Stimulated activated CD4-positive, alpha-beta T cell treated with anti-CD3 and anti-CD28 coated beads, Interleukin-1b, Interleukin-23, amount 100 ng/mL, for 1 hour (primary cell): ENCODE measurements at places on chromosomes 11 and 22.

DNA sequence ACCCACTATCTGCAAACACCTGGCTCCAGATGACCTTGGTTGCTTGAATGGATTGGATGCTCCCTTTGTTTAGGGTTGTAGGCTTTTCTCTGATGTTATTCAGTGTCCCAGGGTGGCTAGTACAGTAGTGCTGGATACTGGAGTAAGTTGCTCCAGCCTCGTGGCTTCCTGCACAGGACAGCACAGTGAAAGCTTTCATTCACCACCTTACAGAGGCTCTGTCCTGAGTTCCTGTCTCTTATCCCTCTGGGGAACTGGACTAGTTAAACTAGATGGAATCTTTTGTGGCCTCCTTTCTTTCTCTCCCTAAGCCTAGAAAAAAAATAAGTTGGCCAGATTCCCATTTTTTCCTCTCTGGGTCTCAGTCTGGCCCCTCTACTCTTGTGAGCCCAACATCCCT lies 42.6 kb downstream of the MRPL48 start:
- DNase-seq, result no peak

GRCh38 chr22:39900306-39901227 lies at the start of gene GRAP2:
TSS of gene GRAP2 (plus strand) at chr22:39901084. CDS start at chr22:39947107, 46,023 bp downstream.
- DNase-seq, result no peak

GRCh38 chr22:42257386-42257785 lies 13.1 kb downstream of the TCF20 start:
- DNase-seq, result no peak

GRCh38 chr11:130761560-130762220 lies 154.6 kb downstream of the SNX19 start:
- no peak for DNase-seq

DNA sequence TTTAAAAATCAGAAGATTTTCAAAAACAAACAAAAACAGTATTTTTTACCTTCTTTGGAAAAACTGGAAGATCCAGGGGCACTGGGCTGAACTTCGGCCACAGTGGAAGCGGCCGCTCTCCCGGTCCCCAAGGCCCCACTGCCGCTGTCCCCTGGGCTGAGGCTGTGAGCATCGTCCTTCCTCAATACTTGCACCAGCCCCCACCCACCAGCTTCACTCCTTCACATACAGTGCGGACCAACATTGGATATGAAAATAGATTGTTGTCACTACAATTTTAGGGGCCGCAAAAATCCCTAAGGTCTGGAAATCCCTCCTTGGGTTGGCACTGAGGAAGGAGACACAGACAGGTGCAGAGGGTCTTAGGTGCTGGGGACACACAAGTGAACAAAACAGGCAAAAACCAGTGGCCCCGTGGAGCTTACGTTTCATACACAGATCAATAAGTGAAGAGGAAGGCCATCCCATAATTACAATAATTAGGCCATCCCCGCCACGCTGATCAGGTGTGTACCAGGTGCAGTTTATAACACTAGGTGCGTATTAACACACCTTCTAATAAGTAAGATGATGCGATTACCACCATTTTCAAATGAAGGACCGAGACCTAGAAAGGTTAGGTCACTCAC lies 28.2 kb upstream of the SLC22A12 start:
- no peak for DNase-seq

DNA sequence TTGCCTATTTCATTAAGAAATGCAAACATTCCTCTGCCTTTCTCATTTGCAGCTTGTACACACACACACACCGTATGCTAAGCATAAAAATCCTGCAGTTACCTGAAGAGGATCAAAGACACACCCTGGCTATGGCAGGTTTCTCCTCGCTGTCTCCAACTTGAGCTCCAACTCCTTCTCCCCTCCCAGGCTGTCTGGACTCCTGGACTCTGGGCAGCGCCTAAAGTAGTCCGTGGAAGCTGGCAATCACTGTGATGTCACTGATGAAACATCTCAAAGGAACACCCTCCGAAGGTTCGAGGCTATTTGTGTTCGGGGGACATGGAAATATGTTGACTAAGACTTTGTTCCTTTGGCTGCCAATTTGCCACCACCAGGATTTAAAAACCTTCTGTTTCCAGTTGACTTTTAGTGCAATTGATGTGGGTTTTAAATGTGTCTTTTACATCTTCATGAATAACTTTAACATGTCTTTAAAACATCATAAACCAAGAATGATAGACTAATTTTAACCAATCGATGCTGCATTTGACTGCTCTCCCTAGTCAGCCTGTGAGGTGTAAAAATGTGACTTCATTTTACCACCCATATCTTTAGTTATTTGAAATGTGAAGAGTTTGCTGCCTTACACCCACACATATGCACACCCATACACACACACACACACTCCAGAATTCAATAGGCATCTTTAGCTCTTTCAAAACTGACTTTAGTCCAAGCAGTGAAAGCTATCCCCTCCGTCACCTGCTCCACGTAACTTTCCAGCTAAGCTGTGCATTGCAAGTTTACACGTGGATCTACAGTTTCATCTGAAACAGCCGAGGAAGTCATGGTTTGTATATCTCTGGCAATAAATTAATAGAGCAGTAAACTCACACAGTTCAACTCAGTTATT lies at the start of gene SLN:
SLN (minus strand) TSS at position 196 of the 895 bp plus-strand sequence.
- no peak for DNase-seq

- DNase-seq, result no peak
Observed at GRCh38 chr11:31092638-31093037, 276.9 kb downstream of the DCDC1 start.

GRCh38 chr22:34943830-34944229 lies 122.1 kb upstream of the ISX start:
- no peak for DNase-seq

DNA sequence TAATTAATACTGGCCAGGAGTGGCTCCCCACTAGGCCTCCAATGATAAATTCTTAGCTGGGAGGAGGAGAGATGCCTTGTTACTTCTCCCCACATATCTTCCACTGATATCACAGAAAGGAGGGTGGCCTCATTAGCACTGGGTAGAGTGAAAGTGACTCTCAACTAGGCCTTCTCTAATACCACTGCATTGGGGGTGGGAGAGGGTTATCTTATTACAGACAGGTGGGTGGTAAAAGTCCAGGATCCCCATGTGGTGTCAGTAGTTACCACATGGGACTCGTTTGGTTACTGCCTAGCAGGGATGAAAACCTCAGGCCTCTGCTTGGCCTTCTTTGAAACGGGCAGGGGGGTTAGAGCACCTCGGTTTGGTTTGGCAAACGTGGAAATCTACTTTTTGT lies 167.3 kb downstream of the UVRAG start:
- DNase-seq, result no peak

DNA sequence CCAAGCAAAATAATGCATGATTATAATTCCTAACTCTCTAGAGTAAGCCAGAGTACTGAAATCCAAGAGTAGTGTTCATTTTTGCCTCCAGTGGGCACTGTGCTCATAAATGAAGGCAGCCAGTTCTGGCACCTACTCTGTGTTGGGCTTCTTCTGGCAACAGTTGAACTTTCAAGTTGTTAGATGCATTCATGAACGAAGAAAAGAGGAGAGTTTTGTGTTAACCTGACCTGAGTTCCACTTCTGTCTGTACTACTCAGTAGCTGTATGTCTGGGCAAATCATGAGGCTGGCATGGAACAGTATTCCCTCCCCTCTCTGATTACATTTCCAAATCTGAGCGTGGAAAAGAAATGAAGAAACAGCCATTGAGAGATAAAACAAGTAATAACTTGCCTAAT lies 20.3 kb upstream of the TENM4 start:
- DNase-seq, result no peak

- DNase-seq, result no peak
Observed at GRCh38 chr11:67572747-67573419, 10.7 kb upstream of the GSTP1 start.

GRCh38 chr11:27557226-27557625 lies 50.7 kb upstream of the LIN7C start:
- DNase-seq, result no peak

DNA sequence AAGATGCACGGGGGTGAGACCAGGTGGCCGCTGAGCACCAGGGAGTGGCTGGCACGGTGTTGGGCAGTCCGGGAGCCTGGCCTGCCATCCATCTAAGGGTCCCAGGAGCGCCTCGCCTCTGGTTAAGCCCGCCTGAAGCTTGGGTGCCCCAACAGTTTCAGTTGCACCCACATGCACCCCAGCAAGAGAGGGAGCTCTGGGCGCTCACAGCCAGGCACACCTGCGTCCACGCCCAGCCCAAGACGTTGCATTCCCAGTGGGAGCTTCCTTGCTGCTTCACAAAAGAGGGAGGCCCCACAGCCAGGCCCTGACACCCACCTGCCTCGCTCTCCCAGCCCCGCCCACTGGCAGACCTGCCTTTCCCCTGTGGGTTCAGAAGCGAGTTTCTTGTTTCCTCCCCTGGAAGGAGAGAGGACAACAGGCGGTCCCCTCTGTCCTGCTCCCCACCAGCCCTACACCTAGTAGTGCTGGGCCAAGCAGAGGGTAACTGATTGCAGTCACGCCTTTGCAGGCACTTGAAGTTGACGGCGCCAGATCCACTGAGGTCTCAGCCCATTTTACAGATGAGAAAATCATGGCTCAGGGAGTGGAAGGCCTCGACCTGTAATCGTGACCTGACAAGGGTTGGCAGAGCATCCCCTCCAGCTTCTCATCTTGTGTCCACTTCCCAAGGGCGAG lies 35.4 kb downstream of the OSBPL5 start:
- DNase-seq, result no peak

DNA sequence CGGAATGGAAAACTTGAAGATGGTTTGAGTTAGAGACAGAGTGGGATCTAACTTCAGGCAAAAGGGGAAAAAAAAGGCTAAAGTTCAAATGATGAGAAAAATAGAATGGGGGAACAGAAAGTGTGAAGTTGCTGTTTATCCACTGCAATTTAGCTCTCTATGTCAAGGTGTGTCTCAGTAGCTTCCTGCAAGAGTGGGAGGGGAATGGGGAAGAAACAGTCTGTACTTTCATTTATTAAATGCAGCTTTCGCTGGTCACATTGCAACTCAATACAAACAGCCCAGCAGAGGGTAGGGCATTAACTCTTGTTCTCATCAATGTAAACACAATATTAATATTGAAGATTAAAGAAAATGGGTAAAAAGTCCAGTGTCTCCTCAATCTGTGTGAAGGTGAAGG lies 214.7 kb upstream of the SYN3 start:
- no peak for DNase-seq

DNA sequence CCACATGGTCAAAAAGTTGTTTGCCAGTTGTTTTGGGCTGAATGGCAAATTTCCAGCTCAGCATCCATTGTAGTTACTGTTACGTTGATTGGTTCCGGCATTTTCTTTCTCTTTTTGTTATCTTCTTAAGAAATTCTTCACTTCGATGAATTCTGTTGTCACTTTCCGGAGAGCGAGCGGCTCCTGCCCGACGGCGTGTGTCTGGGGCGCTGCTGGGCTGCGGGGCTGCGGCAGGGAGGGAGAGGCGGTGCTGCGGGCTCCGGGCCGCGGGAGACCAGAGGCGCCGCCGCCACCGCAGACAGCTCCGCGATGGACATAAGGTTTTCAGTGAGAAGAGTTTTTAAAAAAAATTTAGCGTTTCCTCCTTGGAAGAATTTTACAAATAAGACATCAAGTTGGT lies 117.4 kb downstream of the RRM1 start:
- no peak for DNase-seq

DNA sequence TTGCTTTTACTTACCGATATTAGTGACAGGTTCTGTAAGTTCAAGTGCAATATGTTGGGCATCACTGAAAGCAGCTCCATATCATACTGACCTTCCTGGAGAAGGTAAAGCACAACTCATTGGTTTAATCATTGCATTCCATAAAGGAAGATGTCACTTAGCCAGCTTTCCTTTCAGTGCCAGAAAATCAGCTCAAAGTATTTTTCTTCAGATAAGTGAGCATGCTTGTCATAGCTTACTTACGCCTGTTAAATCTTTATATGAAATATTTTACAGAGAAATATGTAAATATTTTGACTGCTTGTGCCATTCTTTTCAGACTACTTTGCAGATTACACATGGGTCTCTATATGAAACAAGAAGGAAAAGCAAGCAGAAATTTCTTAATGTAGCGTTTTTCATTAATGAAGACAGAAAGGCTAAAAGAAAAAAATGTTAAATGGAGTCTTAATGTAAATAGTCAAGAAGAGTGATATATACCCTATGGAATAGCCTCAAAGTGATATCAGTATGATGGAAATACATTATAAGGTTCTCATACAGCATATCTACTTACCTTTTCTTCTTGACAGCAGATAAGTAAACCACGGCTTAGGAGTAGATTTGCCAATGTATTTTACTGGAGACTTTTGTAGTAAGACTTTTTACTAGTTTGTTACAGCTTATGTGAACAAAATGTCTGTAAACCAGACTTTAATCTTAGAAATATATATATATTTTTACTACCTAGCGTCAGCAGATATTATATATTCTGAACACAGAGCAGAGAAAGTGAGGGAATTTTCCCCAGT lies 649.7 kb downstream of the METTL15 start:
- no peak for DNase-seq

DNA sequence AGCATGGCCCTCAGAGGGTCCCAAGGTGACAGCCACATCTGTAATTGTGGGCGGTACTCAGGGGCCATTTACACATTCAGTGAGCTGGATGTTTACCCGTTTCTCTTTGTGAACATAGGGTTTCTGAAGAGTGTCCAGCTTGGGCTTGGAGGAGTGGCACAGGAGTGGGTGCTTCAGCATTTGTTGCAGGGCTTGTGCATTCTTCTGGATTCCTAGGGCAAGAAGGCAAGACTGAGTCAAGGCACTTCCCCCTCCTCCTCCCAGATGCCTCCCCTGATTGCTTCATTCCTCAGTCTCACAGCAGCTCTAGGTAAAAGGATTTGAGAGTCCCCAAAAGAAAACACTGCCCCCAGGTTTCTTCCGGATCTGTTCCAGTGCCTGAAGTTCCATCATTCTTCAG lies 95.4 kb downstream of the RNF169 start:
- no peak for DNase-seq

DNA sequence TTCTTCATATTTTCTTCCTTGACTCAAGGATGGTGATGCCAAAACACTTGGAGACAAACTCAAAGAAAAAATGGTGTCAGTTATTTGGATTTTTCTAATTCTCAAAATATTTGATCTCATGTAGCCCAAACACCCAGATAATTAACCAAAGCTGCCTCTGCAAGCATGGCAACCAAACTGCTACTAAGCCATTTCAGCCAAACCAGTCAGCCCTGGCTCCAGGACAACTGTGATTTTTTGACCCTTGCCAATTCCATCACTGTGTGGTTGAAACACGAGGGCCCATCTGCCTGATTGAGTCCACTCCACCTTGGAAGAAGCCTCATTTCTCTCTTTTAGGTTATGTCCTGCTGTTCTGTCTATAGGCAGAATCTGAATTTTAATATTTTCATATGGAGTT lies 277.4 kb downstream of the BLID start:
- no peak for DNase-seq
